Stimulated activated CD4-positive, alpha-beta T cell treated with anti-CD3 and anti-CD28 coated beads, Interleukin-15, amount 100 ng/mL, for 24 hours (primary cell): ENCODE measurements at places on chromosomes 13 and 19.

- DNase-seq: no peak
Measured at GRCh38 chr19:4099041-4099764, 24.7 kb downstream of the MAP2K2 start.

GRCh38 chr13:80151016-80151415 lies 189.9 kb downstream of the SPRY2 start:
- DNase-seq: no peak

DNA sequence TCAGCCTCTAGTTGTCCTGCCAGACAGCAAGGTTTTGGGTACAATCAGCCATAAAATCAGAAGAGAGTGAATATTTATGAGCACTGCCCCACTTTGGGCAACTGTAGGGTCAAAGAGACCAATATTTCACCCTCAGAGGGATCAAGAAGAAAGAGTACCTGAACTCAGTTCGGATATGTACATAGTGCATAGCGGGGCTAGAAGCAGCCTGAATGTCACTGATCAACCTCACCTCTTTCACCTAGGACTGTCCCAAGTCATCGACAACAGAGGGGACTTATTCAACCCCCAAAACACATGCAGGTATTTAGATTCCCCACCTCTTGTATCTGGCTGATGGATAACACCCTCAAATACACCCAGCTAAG lies 446.9 kb downstream of the COG6 start:
- no peak for DNase-seq

DNA sequence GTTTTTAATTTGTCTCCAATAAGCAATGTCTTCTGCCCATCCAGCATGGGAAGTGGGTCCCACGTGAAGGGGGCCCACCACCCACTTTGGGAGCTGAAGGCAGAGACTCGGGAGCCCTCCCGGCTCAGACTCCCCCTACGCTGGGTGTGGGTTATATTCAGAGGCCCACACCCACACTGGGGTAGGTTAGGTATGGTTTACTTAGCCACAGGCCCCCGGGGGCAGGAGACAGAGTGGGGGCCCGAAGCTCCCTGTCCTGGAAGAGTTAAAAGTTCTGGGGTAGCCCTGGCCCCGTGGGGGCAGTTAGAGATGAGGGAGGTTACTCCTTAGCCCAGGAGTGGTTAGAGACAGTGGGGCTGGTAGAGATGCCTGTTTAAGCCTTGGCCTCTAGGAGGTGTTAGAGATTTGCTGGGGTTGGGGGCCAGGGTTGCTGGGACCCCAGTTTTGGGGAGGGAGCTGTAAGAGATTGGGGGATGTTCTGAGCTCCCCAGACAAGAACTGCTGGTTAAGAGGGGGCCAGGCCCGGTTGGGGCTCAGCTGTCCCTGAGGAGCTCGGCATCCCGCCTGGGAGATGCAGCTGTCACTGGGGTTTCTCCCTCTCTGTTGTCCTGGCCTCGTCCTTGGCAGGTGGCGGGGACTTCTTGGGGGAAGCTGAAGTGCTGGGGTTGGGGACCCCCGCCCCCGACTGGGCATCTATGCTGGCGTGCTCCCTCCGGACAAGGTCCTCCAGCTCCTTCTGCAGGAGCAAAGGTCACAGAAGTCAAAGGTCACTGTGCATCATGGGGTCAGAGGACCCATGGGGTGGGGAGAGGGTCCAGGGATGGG lies 712 bp upstream of the RINL start:
- no peak for DNase-seq

DNA sequence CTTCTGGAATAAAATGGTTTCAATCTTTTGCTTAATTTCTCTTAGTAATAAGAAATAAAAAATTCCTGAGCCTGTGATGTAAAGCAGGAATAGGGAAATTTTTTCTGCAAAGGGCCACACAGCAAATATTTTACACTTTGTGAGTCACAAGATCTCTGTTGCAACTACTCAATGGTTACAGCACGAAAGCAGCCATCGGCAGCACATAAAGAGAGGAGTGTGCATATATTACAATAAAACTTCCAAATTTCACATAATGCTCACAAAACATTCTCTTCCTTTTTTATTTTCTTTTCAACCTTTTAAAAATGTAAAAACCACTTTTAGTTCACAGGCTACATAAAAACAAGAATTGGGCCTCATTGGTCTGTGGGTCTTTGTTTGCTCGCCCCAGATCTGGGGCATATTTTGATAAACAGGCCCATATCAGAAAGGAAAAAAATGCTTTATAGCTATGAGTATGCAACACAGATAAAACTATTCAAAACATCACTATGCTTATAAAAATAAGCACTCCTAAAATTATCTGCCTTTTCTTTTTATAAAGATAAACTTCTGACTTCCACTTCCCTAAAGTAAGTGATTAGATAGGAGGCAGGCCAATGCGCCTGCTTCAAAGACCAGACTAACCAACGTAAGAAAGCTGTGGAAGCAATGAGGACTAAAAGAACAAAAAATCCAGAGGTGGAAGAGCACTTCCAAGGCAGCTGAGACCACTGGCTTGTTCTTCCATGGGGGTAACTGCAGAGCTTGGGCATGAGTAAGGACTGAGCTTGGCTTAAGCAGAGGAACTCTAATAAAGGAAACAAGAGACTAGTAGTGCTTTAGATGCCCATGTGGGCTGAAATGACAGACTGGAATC lies 26.5 kb downstream of the MYCBP2 start:
- no peak for DNase-seq

GRCh38 chr19:5243878-5244277 lies 96.7 kb downstream of the PTPRS start:
- no peak for DNase-seq

GRCh38 chr19:46442808-46443450 lies 14.2 kb upstream of the PNMA8C start:
- DNase-seq: no peak

DNA sequence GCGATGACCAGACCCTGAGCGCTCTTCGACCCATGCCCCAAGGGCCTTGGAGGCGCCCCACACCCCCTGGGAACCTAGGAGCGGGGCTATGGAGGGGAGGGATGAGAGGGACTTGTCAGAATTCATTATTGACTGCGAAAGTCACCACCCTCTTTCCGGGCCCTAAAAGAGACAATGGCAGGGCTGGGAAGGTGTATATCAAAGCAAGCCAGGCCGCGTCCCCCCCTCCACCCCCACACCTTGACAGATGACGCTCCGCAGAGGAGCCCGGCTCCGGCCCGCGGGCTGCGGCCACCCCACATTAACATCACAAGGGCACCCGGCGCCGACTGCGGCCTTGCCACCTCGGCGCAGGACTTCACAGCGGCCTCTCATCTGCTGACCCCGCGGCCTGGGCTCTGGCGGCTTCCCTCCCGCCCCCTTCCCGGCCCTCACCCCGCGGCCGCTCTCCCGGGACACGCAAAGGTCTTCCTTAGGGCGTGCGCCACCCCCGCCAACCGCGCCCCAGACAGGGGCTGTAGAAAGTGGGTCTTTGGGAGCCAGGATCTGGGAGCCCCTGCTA lies 2.4 kb downstream of the CDX2 start:
- DNase-seq: no peak

DNA sequence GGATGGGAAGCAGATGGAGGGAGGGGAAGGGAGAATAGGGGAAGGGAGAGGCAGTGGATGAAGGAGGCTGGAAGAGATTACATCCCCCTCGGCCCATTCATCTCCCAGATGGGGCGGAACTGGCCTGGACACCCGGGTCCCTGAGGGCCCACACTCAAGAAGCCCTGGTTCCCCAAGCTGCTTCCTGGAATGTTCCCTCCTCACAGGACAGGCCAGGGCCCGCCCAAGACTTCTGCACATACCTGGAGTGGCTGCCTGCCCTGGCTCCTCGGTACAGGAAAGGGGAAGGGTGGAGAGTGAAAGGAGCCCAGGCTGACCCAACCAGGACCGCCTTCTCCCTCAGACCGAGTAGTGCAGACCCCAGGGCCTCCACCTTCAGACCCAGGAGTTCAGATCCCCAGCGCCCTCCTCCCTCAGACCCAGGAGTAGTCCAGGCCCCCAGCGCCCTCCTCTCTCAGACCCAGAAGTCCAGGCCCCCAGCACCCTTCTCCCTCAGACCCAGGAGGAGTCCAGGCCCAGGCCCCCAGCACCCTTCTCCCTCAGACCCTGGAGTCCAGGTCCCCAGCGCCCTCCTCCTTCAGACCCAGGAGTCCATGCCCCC lies 489 bp downstream of the NTF4 start:
- DNase-seq: no peak
